Renal cortex interstitium (tissue), 15 donors: ENCODE measurements at places on chromosomes 4 and X.

- DNase-seq = no peak
Measured at GRCh38 chr4:188435381-188435780, 296.1 kb downstream of the TRIML1 start.

DNA sequence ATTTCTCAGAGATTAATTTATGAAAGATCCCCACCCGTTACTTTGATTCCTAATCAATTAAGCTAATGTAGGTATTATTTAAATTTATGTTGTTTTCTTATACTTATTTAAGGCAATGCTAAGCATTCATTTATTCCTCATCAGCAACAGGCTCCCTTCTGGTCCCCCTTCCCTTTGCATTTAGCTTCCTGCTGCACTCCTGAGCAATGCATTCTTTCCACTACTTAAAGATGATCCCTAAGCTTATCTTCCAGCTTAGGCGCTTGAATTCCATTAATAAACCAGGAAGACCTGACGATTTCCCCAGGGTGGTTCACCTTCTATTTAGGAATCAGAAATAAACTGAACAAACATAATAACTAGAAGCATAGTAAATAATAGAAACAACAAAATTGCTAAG lies 1003.1 kb downstream of the FSTL5 start:
- DNase-seq = no peak

DNA sequence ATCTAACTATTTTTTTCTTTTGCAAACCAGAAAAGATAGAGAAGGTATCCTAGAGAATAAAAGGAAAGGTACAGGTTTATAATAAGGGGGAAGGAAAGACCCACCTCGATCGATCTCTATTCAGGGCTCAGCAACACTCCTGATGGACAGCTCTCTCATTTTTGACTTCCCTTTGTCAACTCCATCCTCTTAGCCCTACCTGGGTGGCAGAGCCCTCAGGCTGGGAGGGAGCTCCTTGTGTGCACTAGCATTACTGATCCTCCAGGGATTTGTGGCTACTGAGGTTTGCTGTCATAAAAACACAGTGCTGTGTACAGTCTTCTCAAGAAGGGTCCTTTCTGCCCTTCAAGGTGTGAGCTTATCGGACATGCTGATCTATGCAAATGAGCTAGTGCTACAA lies 111.0 kb downstream of the MID1 start:
- DNase-seq = no peak

DNA sequence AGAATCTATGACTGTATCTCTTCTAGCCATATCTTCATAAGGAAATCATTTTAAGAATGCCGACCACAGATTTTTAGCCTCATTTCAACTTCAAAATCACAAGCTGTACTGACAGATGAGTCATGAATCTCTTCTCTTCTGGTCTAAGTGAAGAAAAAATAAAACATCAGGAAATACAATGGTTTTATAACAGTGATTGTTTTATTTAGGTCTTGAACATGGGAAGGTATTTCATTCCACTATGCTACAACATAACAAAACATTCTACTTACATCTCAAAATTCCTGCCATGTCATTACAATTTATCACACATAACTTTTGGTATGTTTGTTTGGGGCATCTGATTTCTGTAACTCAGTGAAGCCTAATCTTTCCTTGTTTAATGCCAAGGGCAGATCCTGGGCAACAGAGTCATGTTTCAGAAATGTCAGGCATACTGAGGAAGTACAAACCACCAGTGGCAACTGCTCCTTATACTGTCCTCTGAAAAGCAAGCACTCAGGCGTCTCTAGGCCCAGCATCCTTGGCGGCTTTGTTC lies 325.0 kb downstream of the PDHA2 start:
- DNase-seq = peak; percentile 26

GRCh38 chrX:155544881-155545280 lies 67.9 kb downstream of the TMLHE start:
- DNase-seq = no peak

GRCh38 chrX:131588995-131589394 lies 45.1 kb downstream of the OR13H1 start:
- peak; percentile 6 for DNase-seq

DNA sequence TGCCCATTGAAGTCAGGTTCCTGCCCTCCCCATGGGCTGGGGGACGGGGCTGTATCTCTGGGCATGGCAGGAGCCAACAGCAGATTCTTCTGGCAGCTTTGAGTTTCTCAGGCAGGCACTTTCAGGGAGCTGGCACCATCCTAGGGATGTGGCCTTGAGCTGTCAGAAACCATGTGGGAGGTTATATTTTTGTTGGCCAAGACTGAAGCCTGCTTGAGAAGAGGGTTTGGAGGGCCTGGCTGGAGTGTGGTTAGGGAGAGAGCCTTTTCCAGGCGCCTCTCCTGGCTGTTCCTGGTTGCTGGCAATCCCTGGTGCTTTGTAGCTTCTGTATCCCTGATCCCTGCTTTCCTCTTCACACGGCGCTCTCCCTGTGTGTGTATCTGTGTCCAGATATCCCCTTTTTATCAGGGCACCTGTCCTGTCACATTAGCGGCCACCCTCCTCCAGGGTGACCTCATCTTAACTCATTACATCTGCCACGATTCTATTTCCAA lies 30.6 kb upstream of the SORCS2 start:
- no peak for DNase-seq

GRCh38 chr4:87967193-87967592 lies 8.3 kb upstream of the SPP1 start:
- DNase-seq = no peak

- no peak for DNase-seq
Measured at GRCh38 chrX:72100824-72101351, 30.8 kb downstream of the RTL5 start.

DNA sequence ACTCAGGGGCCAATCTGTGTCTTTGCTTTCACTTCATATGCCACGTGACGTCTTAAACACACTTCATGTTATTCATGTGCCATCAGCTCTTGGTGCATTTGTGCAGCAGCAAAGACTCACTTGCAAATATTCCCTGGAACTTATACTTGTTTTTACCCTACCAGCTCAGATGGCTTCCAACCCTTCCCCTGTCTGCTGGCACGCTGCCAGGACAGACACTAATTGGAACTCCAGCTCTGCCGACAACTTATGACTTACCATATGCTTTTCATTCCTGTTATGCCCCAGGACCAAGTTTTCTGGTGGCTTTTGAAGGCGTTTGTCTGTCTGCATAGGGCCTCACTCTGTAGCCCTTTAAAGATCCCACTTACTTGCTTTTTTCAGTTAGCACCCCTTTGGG lies 261.7 kb upstream of the GNPDA2 start:
- DNase-seq = no peak

- no peak for DNase-seq
Measured at GRCh38 chrX:72727846-72728245, 13.7 kb upstream of the PHKA1 start.

- DNase-seq = no peak
Measured at GRCh38 chr4:130545171-130545570, 1449.2 kb downstream of the C4orf33 start.

GRCh38 chr4:170025523-170026252 lies 507 bp downstream of the MFAP3L start:
- no peak for DNase-seq

DNA sequence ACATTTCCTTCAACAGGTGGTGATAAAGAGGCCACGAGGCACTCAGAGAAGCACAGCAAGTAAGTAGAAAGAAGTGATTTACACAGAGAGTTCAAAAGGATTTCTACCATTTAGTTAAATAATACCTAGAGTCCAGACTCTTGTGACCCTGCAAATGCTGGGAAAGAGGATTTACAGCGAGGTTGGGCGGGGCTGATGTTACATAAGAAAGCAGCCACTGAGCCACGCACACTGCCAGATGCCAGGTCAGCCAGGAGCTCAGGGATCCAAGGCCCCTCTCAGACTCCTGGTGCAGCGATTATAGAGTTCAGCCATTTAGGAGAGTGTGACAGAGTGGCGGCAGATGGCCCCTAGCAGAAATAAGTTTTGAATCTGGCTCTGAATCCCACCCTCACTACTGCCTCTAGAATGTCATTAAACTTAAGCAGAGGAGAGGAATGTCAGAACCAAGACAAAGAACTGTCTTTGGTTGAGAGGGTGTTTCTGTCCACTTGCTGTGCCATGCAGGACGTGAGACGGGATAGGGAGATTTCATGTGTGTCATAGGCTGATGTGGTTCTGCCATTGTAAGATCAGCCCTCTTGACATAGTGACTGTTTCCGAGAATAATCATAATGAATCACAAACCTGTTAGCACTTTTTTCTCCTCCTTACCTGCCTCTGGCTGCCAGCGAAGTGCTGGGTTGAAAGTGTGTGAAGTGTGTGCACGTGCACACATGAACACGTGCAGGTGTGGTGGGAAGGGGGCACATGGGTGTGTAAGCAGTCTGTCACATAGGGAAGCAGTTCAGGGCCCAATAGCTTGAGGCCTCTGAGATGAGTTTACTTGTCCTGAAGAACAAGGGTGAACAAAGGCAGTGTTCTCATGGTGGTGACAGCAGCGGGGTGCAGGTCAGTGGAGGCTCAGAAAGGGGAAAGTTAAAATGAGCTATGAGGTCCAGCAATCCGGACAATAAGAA lies 50.1 kb downstream of the MFAP3L start:
- DNase-seq = no peak

- no peak for DNase-seq
Measured at GRCh38 chr4:865572-865971, 39.6 kb upstream of the CPLX1 start.

GRCh38 chr4:83830138-83830888 lies 294.4 kb downstream of the GPAT3 start:
- no peak for DNase-seq

DNA sequence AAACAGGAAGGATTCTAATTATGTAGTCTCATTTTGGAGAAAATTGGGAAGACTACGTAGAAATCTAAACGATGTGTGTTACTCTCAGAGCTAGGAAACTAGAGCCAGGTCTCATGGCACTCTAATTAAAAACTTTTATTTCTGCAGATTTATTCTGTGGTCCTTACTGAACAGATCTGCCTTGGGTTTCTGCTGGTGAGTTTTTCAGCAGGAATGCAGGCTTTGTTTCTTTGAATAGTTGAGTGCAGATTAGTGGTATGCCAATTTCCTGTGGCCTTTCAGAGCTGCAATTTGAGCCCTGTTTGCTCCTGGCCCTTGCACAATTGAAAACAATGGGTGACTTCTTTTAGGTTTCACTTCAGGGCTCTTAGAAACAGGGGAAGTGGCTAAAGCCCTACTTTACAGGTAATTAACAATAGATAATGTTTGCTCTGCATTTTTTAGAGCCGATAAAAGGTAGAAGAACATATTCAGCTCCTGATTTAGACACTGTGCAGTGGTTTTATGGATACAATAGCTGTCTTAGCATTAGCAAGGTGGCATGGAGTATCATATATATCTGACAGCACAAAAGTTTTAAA lies 21.8 kb downstream of the SPRY1 start:
- no peak for DNase-seq

GRCh38 chr4:111018216-111018615 lies 395.3 kb upstream of the PITX2 start:
- DNase-seq = no peak

GRCh38 chr4:175807547-175807946 lies 4.5 kb downstream of the GPM6A start:
- no peak for DNase-seq

- DNase-seq = no peak
Measured at GRCh38 chr4:171181090-171181489, 632.1 kb upstream of the GALNTL6 start.

DNA sequence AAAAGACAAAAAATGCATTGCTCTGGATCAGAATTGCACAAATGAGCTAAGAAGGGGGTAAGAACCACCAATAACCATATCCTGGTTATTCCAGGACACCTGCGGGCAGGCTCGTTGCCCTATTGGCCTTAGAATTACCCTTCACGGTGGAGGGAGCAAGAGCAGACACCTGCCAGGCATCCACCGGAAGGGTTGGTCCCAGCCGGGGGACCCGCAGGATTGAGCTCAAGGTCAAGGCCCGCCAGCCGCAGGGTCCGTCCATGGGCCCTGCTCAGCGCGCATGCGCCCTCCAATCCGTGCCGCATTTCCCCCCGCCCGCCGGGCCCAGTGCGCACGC lies 575 bp downstream of the SLC25A6 start:
- DNase-seq = no peak

- DNase-seq = no peak
Measured at GRCh38 chr4:45131020-45131419, 404.7 kb upstream of the GNPDA2 start.

- DNase-seq = no peak
Measured at GRCh38 chr4:159239629-159240028, 136.8 kb downstream of the RAPGEF2 start.

GRCh38 chr4:180696460-180697092 lies 1546.6 kb upstream of the TENM3 start:
- DNase-seq = no peak

GRCh38 chrX:47743504-47743903 lies 84.5 kb upstream of the UXT start:
- DNase-seq = no peak

DNA sequence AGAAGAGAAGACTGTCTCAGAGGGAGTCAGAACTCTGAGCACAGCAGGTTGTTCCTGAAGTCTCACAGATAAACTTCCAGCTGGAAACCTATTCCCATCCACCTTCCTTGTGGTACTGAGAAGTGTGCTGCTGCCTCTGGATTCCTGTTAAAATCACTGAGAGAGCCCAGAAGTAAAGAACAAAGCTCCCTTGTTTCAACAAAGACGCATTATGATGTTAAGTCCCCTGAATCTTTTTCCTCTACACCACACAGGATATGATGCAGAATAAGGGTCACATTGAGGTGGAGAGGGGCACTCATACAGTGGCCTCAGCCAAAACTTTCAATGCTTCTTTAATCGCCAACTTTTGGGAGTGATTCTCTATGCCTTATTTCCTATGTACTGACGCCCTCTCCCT lies 321.0 kb downstream of the OPHN1 start:
- DNase-seq = no peak

DNA sequence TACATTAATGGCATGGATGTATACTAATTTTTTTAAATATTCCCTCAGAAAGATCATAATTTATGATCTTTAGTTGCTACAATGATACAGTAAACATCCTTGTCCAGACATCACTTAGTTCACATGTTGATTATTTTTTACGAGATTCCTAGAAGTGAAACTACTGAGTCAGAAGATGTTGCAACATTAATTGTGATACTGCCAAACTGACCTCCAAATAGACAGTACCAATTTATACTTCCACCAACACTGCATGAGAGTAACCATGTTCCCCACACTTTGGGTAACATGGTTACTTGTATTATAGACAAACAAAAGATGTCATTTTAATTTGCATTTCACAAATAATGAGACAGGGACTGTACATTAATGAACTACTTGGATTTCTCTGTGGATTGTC lies 19.6 kb downstream of the RCHY1 start:
- DNase-seq = no peak

DNA sequence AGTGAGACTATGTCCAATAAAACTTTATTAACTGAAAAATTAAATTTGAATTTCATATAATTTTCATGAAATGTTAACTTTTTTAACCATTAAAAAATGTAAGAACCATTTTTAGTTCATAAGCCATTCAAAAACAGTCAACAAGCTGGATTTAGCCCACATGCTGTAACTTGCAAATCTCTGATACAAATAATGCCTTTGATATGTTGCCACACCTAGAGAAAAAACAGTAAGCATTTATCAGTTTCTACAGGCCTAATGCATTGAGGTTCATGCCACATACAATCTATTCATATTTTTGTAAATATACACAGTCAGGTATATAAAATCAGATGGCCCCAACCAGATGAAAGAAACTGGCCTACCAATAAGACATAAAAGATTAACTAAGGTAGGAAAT lies 52.8 kb downstream of the LCORL start:
- no peak for DNase-seq
